Brain pericyte (primary cell): ENCODE measurements at places on chromosomes 2 and 18.
A peak's percentile ranks its signal among the peaks of the same experiment; 100 is the strongest.

GRCh38 chr2:54579061-54579681, 123.0 kb downstream of the SPTBN1 start:
- DNase-seq = no peak

- DNase-seq = no peak
These were observed 107.5 kb downstream of the LIPG start for GRCh38 chr18:49669403-49669802.

GRCh38 chr2:171921970-171922229, 361 bp upstream of the HAT1 start:
- DNase-seq = no peak

DNA sequence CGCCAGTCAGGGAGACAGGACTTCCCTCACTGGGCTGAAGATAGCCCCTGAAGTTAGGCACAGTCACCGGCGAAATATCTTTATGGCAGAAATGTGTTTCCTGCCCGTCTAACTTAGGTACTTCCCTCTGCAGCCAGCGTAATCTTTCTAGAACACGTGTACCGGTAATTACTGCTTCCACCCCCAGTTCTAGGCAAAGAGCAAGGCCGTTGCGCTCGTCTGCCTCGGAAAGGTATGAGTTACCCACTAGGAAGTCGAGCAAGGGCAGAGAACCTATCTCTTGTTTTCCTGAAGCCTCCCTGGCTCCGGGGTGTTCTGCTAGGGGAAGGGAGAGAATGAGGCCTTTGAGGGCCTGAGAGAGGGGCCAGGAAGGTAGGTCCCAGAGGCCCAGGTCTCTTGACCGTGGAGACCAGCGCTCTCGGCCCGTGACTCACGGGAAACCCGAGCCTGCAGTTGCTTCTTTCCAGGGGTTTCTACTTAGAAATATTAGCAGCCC, 70.0 kb downstream of the TWSG1 start:
- DNase-seq = no peak

DNA sequence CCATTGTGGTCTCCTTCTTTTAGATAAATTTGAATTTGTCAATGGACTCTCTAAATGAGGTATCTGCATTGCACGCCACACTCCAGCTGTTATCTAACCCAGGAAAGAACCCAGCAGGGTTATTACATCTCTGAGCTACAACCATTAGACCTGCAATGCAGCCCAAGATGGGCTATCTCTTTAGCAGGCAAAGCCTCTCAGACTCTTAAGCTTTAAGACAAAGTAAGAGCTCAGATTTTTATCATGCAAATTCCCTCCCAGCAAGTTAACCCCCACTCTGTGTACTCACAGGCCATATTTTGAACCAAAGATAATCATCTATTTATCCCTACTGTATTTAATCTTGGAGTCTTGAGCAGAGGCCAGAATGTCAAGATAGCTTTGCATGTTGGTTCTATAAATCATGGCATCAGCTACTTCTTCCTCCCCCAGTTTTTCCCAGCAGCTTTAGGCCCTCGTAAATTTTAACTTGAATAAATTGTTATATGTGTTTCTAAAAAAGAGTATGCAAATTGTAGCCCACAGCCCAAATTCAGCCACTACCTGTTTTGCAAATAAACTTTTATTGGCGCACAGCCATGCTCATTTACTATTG, 273.7 kb upstream of the PKDCC start:
- DNase-seq = no peak

- DNase-seq = no peak
These were observed 376.3 kb downstream of the ARHGAP15 start for GRCh38 chr2:143505542-143505941.

- no peak for DNase-seq
These were observed 84.3 kb upstream of the CRIM1 start for GRCh38 chr2:36271266-36271665.

- DNase-seq = no peak
These were observed 96.1 kb downstream of the ARL6IP6 start for GRCh38 chr2:152814475-152815030.

DNA sequence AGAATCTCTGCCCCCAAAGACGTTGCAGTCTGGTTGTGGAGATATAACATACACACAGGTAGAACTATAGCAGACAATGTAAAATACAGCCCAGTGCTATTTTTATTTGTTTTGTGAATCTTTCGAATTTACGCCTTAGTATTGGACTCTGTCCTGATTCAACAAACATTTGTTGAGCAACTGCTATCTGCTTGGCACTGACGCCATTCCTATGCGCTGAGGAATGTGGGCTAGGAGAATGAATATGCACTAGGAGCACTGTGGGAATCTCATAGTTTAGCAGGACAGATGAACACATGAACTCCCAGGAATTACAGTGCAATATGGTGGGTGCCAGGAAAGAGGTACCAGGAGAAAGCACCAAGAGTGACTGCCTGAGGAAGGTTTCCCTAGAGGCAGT, 181.7 kb upstream of the SIX3 start:
- DNase-seq = no peak

DNA sequence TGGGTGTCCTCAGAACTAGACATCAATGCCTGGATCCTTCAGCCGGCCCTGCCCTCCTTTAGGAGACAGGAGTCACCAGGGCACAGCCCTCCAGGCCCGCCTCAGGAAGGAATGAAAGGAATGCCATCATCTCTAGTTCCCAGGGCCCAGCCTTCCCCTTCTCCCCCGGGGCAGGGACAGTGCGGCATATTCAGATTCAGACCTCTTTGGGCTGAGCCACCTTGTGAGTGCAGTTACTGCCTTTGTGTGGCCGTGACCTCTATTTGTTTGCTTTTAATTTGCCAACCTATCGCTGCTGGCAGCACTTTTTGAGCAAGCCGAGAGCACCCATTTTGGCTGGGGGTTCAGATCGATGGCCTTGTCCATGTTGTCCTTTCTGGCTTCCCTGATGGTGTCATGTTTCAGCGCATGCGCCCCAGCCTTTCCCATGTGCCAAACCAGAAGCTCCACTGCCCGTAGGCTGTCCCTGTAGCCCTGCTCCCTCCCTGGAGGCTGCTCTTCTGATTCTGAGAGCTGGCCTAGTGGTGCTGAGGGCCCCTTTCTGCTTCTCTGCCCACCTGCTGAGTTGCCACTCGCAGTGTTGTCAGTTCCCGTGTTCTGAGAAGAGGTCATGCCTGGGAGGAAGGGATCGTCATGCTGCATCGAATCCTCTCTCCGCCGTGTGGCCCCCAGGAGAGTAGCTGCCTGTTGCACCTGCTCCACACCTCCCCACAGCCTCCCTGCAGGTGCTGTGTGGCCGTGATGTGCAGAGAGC, 10.9 kb downstream of the ANKRD23 start:
- no peak for DNase-seq

GRCh38 chr2:98157557-98157956, 70.6 kb downstream of the VWA3B start:
- DNase-seq = no peak

DNA sequence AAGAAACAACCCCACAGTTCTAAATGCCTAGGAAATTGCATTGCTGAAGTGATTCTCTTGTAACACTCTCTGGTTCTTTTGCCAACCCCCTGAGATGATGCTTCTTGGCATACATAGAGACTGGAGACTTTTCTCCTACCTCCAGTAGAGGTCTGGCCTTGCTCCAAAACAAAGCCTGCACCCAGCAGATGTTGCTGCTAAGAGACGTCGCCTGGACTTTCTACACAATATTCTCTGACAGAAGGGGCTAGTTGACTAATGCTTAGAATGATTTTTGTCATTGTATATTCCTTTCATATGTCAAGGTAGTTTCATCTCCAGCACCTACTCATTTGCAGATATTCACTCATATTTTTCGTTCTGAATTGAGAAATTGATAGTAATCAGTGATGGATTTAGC, 24.6 kb downstream of the SOWAHC start:
- peak; percentile 51 for DNase-seq

DNA sequence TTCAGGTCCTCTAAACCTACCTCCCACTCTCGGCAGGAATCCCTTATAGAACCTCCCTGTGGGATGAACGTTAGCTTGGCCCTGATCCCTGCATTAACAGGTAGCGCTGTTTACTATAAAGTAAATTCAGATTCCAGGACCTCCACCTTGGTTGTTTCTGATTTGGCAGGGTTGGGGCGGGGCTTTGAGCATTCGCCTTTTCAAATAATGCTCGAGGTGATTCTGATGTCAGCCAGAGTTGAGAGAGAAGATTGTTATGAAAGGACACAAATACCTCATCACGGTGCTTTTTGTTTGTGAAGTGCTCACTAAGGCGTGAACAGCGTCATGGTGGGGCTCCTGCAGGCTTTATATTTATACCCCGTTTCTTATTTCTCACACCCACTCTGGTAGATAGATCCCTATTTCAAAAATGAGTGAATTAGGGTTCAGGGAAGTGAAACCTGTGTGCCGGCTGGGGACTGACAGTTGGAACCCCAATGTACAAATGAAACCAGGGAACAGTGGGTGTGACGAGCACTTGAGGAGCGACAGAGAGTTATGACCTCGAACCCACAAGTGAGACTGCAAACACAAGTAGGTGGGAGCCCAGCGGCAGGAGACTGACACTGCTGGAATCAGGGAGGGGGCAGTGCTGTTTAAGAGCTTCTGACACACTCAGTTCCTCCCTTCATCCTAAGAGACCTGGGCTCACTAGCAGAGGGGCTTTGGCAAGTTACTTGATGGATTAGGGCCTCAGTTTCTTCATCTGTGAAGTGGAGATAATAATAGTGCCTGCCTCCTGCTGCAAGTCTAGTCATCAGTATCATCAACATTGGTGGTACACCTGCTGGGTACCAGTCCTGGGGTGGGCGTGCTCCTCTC, 14.2 kb upstream of the CXCR4 start:
- DNase-seq = no peak

DNA sequence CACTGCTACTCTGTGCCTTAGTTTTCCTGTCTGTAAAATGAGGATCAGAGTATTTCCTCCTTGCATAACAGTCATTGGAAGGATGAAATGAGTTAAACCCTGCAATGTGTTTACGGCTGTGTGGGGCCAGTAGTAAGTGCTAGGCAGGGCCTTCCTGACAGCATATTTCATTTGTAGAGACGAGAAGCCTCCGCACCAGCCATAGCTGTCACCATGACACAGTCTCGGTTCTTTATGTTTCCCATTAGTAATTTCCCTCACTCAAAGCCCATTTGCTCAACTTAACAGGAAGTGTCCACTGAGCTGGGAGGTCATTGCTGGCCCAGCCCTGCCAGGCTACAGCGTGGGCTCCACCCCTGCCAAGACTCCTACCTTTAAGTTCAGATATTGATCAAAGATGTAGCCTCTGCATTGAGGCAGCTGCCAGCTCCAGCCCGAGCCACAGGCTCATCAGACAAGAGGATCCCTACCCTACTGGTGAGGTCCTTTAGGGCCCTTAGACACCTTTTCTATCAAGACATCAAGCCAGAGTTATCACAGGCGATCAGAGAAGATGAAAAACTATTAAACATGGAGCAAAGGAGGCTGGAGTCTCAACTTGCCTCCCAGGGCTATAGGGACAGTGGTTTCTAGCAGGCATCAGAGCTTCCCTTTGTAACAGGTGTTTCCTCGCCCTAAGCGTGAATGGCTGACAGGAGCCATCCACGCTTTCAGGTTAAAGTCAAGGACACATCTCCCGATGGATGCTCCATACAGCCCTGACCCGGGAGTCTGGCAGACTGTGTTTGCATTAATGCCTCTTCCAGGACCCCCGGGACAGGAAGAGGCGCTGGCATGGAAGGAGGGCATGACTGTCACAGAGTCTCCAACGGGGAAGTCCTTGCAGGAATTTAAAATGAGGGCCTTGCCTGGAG, 251.7 kb downstream of the NDUFA10 start:
- DNase-seq = no peak

- DNase-seq = no peak
These were observed 81.1 kb upstream of the OTOF start for GRCh38 chr2:26559044-26559405.

GRCh38 chr2:136020831-136021230, 35.4 kb upstream of the DARS1 start:
- no peak for DNase-seq

DNA sequence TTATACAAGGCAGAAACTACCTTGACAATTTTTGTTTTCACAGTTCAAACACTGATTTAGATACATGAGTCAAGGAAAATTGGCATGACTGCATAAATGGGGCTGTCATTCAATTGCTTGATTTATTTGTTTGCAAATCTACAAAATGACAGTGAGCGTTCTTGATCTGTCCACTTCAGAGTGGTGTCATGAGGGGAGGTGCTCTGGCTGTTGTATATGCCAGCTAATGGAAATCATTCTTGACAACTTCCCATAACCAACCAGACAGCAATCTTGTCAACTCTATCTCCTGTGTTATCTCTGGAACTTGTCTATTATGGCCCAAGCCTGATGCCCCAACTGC, 120.6 kb upstream of the UGP2 start:
- no peak for DNase-seq

- peak; percentile 55 for DNase-seq
These were observed 678.3 kb upstream of the ID2 start for GRCh38 chr2:8003462-8004075.

- no peak for DNase-seq
These were observed 965 bp downstream of the SIX3 start for GRCh38 chr2:44942304-44943030.

- no peak for DNase-seq
These were observed 154.5 kb downstream of the RPIA start for GRCh38 chr2:88845772-88846661.

DNA sequence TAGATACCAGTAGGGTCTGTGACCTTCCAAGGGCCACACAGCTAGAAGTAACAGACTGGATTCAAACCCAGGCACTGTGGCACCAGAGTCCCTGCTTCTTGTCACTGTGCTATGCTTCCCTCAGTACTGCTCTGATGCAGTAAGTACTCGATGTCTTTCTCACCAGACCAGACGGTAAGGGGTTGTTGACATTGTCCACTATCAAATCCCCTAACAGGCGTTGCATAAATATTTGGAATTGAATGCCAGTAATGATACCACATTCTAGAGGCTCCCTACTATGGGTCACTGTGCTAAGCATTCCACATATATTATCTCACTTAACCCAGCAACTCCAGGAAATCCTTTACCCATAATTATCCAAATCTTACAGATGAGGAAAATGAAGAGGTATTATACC, 223.1 kb downstream of the C1D start:
- no peak for DNase-seq

DNA sequence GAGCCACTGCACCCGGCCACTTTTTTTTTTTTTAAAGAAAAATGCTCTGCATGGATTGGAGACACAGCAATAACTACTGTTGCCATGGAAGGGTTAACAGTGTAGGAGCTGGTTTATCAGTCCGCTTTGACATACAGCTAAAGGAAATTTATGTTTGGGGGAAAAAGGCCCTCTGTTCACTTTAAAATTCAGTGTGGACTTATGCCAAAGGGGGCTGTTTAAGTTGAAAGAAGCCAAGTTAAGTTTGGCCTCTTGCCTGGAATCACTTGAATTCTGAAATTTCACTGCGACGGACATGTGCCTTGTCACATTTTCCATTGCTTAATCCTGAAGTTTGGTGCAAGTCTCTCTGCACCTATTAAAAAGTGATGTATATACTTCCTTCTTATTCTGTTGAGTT, 3.1 kb downstream of the KCNE4 start:
- no peak for DNase-seq
